ENCODE measurements at places on chromosomes 12 and 14.

- no peak for DNase-seq
These were observed 193.9 kb downstream of the RGS6 start for GRCh38 chr14:72126091-72126490.

DNA sequence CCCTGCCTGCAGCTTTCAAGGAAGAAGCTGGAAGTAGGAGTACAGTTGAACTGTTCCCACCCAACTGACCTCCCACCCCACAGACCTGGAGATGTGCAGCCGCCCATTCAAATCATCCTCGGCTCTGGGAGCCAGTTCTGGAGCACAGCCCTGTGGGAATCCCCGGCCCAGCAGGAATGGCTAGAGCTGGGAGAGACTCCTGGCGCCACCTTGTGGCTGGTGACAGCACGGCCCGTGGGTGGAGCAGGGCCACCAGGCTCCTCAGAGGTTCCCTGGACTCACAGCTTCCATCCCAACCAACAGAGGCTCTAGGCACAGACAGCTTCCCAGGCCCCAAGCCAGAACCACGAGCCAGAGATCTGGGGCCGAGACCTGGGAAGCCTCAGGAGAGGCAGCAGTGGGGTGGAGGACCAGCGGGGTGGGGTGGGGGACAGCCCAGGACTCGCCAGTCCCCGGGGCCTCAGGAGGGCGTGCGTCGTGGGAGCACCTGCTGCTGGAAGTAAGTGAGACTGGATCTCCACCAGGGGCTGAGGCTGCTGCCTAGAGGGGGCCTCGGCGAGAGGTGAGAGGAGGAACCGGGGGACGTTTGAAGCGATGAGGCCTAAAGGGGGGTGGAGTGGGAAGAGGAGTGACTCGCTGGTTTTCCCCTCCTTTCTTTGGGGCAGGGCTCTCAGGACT, 43.4 kb downstream of the RNF34 start:
- peak; percentile 46 for DNase-seq

DNA sequence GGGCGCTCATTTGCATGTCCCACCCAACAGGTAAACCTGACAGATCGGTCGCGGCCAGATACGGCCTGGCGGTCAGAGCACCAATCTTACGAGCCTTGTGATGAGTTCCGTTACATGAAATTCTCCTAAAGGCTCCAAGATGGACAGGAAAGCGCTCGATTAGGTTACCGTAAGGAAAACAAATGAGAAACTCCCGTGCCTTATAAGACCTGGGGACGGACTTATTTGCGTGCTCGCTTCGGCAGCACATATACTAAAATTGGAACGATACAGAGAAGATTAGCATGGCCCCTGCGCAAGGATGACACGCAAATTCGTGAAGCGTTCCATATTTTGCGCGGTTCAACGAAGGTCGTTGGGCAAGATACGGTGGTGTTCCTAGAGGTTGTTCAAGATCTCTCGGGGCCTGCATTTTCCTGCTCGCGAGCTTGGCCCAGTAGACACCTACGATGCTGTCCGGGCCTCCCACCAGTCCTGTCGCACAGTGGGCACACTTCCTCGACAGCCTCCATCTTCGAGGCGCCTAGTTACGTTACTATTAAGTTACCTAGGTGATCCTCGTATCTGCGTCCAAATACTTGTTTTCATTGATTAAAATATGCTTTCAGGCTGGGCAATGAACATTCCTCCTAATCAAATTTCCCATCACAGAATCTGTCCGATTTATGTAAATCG, at the start of gene RNU6-7:
Gene RNU6-7 (plus strand): TSS at position 230 of the 675 bp plus-strand sequence.
- peak; percentile 42 for DNase-seq

- DNase-seq = no peak
These were observed 105.4 kb downstream of the CRACR2A start for GRCh38 chr12:3647504-3647903.

DNA sequence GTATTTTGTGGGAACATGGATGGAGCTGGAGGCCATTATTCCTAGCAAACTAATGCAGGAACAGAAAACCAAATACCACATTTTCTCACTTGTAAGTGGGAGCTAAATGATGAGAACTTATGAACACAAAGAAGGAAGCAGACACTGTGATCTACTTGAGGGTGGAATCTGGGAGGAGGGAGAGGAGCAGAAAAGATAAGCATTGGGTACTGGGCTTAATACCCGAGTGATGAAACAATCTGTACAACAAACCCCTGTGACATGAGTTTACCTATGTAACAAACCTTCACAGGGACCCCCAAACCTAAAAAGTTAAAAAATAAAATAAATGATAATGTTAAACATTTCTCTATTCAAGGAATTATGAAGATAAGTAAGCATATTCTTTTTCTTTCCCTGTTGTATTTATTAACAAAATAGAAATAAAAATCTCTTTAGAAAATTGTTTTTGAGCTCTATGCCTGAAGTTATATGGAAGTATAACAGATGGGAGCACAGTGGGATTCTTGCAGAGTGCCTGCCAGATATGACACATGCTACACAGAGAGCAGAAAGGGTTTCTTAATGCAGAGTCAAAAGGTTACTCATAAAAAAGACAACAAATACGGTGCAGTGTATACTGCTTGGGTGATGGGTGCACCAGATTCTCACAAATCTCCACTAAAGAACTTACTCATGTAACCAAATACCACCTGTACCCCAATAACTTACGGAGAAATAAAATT, 52.0 kb upstream of the SYNE2 start:
- no peak for DNase-seq

DNA sequence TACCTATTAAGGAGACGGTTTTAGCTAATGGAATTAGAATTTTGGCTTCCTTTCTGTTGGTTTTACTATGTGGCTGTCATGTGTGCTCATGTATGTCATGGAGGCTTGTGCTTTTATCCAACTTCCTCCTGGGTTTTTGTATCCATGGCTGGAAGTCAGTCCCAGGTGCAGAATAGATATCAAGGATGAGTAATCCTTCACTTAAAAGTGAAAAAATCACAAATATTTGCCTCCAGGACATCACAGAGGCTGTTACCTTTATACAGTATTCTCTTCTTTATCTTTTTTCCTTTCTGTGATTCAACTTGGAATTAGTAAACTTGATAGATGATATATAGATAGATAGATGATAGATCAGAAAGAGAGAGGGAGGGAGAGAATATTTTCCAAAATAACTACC, 706.8 kb downstream of the GALC start:
- DNase-seq = no peak

- DNase-seq = no peak
These were observed 290.8 kb downstream of the APAF1 start for GRCh38 chr12:98935847-98936246.

DNA sequence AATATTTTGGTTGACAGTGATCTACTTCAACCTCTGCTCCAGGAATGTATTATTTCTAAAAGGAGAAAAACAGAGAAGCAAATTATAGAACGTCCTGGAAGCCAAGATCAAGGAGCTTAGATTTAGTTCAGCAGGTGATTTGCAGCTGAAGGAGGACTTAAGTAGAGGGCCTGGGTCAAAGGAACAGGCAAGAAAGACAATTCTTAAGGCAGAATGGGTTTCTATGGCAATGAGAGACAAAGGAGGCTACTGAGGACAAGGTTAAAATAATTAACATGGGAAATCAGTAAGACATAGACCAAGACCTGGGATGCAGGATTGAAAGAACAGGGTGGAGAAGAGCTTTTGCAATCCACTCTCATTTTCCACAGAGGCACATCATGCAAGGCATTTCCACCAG, 2.4 kb upstream of the SNW1 start:
- no peak for DNase-seq

GRCh38 chr12:47205532-47206449, 126.0 kb upstream of the AMIGO2 start:
- DNase-seq = no peak

DNA sequence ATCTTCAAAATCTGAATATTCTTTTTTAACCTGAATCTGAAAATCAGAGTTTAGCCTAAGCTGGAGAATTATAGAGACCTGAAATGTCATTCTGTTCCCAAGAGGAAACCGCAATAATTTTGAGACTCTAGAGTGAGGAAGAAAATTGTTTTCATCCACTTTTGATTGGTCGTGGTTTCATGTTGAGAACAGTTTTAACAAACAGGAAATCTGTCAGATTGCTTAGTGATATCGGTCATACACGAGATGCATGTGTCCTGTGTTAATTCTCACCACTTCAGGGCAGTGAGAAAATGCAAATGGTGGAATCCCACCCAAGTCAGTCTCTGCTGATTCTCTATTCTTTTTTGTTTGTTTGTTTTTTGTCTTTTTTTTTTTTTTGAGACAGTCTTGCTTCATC, 1498.5 kb upstream of the TMEM132C start:
- no peak for DNase-seq

- peak; percentile 56 for DNase-seq
These were observed 31.2 kb upstream of the FOS start for GRCh38 chr14:75247286-75247922.

DNA sequence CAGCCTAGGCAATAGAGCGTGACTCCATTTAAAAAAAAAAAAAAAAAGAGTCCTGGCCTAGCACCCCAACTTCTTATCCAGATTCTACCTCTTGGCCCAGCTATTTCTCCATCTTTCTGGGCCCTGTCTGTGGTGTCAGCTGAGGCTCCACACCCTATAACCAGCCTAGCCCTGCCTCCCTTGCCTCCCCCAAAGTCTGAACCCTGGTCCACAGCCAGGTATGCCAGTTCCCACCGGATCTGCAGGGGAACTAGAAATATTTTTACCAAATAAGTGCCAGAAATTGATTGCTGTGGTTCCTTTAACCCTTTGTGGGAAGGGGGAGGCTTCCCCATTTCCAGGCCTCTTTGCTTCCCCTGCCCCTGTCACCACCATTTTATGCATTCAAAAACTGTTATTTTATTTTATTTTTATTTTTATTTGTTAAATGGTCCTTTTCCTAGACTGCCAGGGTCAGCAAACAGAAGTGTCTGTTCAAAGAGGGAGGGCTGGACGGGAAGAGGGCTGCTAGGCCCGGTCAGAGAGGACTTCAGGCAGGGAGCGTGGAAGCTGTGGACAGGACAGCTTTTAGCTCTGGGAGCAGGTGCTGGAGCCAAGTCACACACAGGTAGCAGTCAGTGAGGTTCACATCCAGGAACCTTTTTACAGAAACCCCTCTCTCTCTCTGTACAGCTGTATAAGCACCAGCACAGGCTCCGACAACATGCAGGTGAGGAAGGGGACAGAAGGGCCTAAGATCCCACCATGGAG, 23.2 kb downstream of the TTC9 start:
- DNase-seq = no peak

DNA sequence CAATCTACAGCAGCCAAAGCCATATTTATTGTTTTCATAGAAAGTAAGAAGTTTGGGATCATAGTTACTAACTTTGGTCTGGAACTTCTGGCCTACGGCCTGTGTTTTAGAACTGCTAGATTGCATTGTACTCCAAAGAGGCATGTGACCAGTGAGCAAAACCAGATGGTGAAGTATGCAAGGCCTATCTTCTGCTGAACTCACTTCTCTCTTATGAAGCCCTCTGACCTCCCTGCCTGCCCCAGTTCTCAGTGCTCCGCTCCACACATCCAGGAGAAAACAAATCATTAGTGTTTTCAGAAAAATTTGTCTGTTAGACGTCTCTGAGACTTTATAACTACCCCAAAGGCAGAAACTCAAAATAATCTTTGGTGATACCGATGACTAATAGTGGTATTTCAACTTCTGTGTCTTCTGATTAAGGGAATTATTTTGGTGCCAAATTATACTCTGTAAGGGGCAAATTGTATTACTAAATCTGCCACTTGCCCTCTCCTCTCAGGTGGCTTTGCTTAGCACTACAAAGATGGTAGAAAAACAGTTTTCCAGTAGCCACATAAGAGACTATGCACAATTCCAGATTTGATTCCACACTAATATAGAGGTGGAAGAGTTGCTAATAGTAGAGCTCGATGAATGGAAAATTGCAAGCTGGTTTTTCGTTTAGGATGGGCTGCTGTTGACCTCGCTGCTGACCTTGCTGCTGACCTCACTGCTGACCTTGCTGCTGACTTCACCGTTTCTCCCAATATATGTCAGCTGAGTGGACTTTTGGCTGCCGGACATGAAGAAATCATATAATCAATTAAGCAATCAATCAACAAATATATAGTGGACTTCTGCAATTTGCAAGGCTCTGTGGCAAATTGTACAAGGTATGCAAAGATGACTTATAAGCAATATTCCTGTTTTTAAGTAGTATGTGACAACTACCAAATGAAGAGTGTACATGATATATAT, 147.5 kb downstream of the KITLG start:
- DNase-seq = no peak

DNA sequence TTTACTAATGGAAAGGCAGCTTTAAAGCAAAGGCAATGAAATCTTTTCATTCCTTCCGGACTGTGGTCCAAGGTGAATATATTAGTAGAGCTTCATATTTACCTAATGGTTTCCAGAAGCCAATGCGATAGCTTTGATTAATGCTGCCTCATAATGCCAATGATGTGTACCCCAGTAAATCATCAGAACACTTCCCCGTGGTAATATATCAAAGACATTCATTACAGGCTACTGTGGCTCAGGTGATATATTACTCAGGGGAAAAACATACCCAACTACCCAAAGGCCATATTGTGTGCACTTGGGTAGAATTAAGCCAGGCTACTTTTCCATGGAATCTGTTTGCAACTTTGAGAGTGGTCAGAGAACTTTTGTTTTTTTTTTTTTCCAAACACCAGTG, 69.4 kb upstream of the DACT1 start:
- no peak for DNase-seq

- no peak for DNase-seq
These were observed 34.6 kb upstream of the PYGL start for GRCh38 chr14:50978888-50979287.

Data from activated naive CD8-positive, alpha-beta T cell treated with anti-CD3 and anti-CD28 coated beads, Interleukin-2, amount 50 U/mL, for 16 hours (primary cell).